ENCODE measurements at places on chromosomes 6 and 20.

DNA sequence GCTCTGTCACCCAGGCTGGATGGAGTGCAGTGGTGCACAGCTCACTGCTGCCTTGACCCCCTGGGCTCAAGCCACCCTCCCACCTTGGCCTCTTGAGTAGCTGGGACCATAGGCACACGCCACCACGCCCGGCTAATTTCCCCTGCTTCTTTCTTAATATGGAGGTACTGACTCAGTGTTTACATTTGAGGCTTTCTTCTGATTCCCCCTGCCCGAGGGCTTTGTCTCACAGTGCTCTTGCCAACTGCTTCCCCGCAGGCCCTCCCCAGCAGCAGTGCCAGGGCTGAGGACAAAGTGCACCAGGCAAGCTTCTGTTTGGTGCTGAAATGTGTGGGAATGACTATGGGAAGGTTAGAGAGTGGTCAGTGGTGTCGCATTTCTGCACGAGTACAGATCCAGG is 34.8 kb downstream of the NR2E1 start:
- no peak for DNase-seq

DNA sequence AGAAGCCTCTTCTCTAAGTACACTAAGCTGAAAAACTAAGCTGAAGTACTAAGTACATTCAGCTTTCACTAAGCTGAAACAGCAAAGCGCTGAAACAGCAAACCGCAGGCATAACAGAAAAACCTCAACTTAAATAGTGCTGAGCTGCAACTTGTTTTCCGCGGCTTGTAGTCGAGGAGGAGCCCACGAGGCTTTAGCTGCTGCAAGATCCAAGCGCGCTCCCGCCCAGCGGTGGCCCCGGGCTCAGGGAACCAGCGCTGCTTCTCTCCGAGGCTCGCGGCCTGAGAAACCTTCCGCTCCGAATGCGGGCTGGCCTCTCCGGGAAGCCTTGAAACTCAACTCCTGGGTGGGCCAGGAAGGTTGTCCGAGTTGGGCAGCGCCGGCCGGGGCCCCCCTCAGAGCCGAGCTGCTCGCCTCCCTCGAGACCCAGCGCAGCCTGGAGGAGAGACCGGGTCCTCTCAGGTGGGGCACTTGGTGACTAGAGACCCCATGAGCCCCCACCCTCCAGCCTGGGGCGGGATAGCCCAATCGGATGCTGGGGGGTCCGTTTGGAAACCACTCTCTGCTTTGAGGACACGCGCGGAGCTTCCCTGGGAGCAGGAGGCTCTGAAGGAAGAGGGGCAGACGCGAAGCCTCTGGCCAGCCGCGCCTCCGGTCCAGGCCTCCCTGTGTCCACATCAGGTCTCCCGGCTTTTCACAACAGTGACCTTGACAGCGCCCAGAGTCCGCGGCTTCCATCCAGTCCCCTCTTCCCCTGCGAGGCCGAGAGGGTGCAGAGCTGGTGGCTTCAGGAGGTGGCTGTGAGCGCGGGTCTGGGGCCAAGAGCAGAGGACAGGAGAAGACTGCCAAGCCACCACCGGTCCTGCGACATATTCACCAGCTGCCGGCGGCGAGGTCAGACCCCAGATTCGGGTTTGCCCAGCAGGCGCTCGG is 38.1 kb upstream of the HLA-E start:
- no peak for DNase-seq

DNA sequence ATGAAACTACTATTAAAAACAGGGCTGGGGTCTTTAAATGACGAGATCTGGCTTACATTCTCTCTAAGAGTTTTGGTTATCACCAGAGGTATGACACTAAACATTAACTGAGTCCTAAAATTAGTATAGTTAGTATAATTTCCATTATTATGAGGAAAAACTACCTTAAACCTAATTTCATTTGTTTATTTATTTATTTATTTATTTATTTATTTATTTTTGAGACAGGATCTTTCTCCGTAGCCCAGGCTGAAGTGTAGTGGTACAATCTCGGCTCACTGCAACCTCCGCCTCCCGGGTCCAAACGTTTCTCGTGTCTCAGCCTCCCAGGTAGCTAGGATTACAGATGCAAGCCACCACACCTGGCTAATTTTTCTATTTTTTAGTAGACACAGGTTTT is 85.5 kb downstream of the RNGTT start:
- no peak for DNase-seq

- no peak for DNase-seq
Measured at GRCh38 chr20:37627060-37627766, 66.6 kb upstream of the CTNNBL1 start.

- DNase-seq = no peak
Measured at GRCh38 chr6:96795481-96795880, 41.8 kb downstream of the GPR63 start.

DNA sequence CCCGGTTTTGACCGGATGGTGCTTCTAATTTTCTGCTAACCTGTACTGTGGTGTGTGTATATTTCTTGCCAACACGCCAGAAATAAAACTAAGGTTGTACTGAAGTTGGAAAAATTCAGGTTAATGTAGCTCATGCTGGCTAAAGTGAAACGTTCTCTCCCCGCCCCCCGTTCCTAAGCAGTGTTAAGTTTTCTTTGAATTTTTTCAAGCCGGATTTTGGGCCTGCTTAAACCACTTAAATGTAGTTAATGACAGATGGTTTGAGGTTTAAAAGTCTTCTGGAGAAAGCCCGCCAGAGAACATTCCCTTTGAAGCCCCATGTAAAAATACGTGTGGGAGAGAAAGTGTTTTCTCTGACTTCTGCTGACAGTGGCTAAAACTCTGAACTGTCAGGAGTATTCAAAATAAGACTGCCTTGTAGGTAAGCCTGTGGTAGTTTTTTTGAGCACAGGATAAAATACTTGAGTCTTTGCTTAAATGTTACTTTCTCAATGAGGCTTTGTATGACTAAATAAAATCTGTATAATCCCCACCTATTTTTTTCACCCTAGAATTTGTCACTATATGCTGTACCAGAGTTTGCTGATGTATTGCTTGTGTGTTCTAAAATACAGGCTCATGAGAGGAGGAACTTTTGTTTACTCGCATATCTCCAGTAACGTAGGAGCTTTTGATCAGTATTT is 101.3 kb downstream of the OR2B2 start:
- no peak for DNase-seq

DNA sequence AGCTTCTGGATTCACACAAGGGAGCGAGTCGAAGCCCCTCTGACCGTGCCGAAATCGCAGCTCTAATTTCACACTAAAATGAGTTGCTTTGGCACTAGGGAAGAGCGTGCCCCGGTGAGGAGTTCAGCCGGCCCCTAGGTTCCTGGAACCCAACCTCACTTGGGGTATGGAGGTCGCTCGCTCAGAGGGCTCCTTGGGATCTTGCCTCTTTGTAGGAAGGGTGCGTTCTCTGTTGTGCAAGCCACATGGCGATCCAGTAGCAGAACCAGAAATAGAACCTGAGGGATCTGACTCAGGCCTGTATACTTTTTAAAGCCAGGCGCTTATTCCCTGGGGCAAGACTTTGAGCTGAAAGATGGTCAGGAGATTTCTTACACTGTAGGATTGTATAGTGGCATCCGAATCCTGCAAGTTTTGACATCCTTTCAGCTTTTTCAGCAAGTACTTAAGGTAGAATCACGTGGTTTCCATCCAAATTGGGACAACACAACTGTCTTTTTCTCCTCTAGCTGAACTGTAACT is 861 bp upstream of the RALGAPA2 start:
- no peak for DNase-seq

- no peak for DNase-seq
Measured at GRCh38 chr6:34093854-34094430, 51.9 kb downstream of the GRM4 start.

- DNase-seq = no peak
Measured at GRCh38 chr6:22892452-22892851, 323.1 kb downstream of the HDGFL1 start.

DNA sequence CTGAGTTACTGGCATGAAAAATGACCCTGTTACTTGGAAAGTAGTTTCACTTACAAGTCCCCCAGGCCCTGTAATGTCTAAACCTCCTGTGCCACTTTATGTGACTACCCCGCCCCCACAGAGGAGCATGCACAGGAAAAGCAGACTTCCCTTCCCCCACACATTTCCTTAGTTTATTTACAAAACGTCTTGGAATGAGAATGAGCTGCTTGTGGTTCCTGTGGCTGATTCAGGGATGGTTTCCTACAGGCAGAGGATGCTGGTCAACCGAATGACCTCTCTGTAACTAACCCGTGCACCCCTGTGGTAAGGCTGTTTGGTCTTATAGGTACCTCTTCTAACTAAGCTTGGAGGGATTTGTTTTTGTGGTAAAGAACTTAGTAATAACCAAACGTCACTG is 28.5 kb downstream of the RSPO3 start:
- DNase-seq = no peak

DNA sequence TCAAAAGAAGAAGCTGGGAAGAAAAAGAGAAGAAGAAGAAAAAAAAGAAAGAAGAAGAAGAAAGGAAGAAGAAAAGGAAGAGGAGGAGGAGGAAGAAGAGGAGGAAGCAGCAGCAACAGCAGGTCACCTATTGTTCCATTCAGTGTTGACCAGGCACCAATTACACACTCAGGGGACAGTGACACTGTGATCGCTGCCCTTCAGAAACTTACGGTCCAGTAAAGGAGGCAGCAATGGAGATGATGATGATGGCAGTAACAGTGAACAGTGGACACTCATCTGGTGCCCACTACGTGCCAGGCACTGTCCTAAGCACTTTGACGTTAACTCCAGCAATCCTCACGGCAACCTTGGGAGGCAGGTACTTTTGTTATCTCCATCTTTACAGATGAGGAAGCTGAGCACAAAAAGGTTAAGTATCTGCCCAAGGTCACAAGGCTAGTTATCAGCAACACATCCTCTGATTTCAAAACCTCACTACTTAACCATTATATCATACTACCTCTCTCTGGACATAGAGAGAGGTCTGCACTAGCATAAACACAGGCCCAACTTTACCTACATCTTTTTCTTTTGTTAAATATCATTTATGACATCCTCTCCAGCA is 83.2 kb downstream of the SLC22A23 start:
- no peak for DNase-seq

GRCh38 chr20:2101057-2101864 is at the start of gene STK35:
Gene STK35 (plus strand): TSS chr20:2101827. CDS start chr20:2101882, 55 bp downstream.
- DNase-seq = no peak

DNA sequence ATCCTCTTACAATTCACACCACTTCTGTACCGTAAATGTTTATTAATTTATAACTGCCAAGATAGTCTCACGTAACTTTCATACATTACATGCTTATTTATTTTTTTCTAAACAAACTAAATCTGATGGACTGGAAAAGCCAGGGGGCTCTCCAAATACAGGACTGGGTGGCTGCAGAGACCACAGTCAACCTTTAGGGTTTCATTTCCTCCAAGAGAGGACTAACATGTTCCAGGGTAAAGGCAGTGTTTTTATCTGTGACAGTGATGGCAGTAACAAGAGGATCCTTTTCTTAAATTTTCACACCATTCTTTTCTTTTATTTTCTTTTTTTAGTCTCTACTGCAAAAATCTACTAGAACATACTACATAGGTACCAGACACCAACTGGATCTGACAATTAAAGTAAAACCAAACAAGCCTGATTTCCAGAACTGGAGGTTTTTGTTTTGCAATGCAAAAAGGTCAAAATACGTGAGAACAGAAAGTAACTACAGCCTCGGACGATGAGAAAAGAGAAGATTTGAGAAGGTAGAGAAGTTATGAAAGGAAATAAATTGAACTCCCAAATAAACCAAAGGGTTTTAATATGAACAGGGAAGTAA is 1.2 kb downstream of the LMBRD1 start:
- DNase-seq = no peak

DNA sequence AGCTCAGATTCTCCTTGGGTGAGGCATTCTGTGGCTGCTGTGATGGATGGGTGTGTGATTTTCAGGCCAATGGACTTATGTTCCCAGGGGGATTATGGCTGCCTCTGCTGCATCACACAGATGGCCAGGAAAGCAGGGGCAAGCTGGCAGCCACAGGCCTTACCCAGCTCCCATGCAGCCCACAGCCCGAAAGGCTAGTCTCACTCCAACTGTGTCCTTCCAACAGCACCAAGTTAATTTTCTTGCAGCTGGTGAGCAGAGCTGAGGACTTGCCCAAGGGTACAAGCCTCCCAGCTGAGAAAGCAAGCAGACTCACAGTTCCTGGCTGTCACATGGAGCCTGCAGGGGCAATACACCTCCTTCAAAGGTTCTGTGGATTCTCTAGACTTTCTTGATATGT is 155.2 kb upstream of the KHDRBS2 start:
- no peak for DNase-seq

DNA sequence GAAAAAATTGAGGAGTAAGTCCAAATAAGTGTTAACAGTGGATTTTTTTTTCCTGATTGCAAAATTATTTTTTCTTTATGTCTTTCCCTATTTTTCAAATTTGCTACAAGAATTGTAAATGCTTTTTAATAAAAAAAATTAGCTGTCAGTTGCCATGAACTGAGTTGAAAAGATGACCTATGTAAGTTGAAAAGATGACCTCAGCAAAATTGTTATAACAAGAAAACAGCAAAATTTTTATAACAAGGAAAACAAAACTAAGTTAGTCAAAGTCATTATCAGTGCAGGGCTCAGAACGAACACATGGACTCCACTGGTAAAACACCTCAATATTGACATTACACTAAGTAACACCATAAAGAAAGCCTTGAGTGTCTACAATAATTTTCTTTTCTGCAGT is 207.0 kb upstream of the HDDC2 start:
- DNase-seq = no peak

DNA sequence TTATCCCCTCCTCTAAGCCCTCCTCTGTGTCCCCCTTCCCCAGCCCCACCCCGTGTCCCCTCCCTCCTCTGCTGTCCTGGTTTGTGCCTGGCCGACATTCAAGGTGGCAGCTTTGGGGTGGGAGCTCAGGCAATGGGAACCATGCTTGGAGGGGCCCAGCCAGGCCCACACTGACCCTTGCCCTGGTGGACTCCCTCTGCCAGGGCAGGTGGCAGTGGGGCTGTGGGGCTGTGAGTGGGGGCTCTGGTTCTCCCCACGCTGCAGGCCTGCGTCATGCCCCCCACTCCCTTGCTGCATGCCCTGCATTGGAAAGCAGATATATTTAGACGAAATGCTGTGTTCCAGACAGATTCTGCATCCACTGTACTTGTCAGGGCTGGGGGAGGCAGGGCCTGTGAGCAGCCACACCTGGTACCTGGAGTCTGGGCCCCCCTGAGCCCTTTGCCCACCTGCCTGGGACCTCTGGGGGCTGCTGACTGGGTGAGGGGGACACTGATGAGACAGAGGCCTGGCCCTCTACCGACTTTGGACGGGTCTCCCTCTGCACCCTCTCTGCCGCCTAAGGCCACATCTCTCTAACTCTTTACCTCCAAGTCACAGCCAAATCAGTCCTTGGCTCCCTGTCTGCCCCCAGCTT is 14.2 kb downstream of the DLGAP4 start:
- no peak for DNase-seq

- DNase-seq = peak; percentile 58
Measured at GRCh38 chr20:50224531-50225255, 34.1 kb downstream of the CEBPB start.

Measured in dorsolateral prefrontal cortex (tissue), 122 donors.